Myocyte (in vitro differentiated cells): ENCODE measurements at places on chromosomes 13 and 19. TPM values are rescaled to one million over a fixed set of nuclear protein-coding genes. Genes with fewer than 3 reads are reported as not detected.

The SLC44A2 gene
- 81.9 and 100 TPM in 2 replicates for total RNA-seq

The C19orf38 gene
- total RNA-seq: 0.21 and 1.1 TPM in 2 replicates

The HOOK2 gene
- total RNA-seq: 39.6 and 49.9 TPM in 2 replicates

The ARHGEF1 gene
- total RNA-seq: 24.2 and 25.5 TPM in 2 replicates

GRCh38 chr19:19475849-19476828 lies 39.2 kb downstream of the TSSK6 start:
- DNase-seq: peak; percentile 73

GRCh38 chr19:50843701-50844221 lies 10.4 kb upstream of the KLK15 start:
- no peak for DNase-seq

The ZGLP1 gene
- total RNA-seq: 1.8 and 4.2 TPM in 2 replicates

- no peak for DNase-seq
Observed at GRCh38 chr19:2291185-2291751, 9.3 kb upstream of the PEAK3 start.

DNA sequence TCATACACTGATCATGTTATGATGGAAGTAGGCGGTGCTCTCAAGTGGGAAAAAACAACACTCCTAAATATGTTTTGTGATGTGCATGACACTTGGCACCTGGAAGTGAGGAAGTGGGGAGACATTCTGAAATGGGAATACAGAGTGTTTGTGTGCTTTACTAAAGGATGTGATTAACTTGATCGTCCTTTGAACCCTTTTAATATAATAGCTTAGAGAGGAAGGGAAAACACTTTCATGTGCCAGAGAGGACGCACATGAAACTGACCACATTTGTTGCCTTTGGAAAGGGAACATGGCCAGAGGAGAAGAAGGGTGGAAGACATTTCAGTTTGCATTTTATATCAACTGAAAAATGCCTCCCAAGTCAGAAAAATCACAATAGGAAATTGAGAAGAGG lies 31.4 kb downstream of the SMAD9 start:
- no peak for DNase-seq

DNA sequence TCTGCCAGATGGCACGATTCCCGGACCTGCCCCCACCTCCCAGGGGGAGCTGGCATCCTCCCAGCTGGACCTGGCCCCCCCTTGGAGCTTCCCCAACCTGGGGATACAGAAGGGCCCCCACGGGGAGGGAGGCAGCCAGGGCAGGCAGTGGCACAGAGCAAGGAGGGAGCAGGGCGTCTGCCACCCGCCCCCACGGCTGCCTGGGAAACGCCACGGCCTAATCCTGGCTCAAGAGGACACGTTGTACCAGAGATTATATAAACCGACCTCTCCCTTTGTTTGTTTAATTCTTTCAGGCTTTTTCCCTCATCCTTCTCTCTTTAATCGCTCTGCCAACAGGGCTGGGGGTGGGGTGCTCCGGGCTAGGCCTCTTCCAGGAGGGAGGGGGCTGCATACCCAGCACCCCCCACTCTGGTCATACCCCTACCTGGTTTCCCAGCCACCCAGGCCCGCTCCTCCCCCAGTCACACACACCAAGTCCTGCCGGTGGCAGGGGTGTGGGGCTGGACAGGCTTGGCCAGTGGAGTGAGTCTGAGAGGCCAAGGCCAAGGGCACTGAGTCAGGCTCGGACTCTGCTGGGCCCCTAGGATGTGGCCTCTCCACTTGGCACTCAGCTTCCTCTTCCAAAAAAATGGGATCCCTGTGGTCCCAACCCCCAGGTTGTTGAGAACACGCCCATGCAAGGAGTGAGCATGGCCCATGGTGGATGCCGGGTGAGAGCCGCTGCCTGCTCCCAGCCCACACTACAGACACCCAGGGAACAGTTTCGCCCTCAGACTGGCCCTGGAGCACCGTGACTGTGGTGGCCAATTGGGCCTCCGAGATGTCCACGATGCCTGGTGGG lies 29.5 kb upstream of the NFIC start:
- peak; percentile 35 for DNase-seq

The CYP2F1 gene
- total RNA-seq: not detected in 2 replicates

The ZIC2 gene
- total RNA-seq: not detected in 2 replicates

DNA sequence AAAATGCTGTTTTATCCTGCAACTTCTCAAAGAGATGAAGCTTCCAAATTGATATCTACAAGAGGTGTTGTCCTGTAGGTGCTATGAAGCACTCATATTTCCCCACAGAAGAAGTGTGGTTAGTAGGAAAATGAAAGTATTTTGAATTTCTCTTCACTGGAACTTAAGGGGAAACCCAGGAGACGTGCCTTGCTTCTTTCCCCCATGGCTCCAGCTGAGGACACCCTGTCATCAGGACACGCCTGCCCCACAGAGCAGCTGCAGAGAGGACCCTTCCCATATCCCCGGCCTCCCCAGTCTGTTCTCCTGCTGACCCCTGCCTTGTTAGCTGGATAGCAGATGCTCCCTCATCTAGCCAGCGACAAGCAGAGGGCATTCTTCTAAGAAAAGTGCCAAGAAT lies 371.3 kb downstream of the COG6 start:
- DNase-seq: no peak

GRCh38 chr19:18309525-18310064 lies 13.3 kb downstream of the LSM4 start:
- DNase-seq: no peak

GRCh38 chr19:47698631-47699359 lies 14.4 kb upstream of the EHD2 start:
- no peak for DNase-seq

The KLK12 gene
- not detected in 2 replicates for total RNA-seq
